Osteocyte (in vitro differentiated cells): ENCODE measurements at places on chromosomes 4 and X. TPM values are rescaled to one million over a fixed set of nuclear protein-coding genes. Genes with fewer than 3 reads are reported as not detected.
A peak's percentile ranks its signal among the peaks of the same experiment; 100 is the strongest.

DNA sequence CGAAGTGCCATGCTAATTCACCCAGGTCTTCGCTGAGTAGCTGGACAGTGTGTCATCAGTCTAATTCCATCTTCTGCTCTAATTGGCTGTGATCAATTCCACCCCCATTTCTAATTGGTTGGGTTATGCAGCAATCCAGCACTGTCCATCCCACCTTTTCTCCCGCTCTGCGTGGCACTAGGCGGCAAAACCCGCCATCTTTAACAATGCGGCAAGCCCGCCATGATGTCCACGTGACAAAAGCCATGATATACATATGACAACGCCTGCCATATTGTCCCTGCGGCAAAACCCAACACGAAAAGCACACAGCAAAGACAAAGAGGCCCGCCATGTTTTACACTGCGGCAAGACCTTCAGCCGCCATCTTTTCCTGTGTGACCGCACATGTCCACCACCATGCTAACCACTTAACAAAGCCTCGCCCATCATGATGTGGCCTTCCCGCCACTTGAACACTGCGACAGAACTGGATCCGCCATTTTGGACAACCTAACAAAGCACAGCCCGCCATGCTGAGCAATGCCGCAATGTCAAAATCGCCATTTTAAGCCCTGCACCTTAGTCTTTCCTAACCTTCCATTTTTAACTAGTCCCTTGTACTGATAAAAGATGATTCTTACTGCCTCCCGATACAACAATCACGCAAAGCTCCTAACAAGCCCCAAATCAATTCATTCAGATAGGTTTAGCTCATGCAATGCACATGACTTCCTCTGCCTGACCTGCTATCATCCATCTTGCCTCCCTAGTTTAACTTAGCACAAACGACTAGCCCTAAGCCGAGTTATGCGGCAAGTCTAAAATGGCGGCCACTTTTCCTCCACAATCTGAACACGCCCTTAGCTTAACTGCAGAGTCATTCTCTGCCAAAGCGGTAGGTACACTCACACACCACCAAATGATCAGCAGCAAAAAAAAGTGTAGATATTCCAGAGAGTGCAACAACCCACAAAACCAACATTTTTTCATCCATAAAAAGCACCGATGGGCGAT lies 288.3 kb downstream of the CHIC1 start:
- H3K4me3 ChIP-seq = no peak overlapping the region
- DNase-seq = no peak
- H3K36me3 ChIP-seq = no peaks in the 10 kb centered on the region
- no peaks in the 10 kb centered on the region for H3K4me1 ChIP-seq
- no peak overlapping the region for H3K27ac ChIP-seq

GRCh38 chrX:7225338-7225737 lies 77.4 kb upstream of the PUDP start:
- H3K4me1 ChIP-seq = no peaks in the 10 kb centered on the region
- no peaks in the 10 kb centered on the region for H3K27me3 ChIP-seq
- no peak overlapping the region for H3K4me3 ChIP-seq
- H3K36me3 ChIP-seq = peaks cover 2% of the 10 kb centered on the region
- H3K27ac ChIP-seq = no peak overlapping the region

DNA sequence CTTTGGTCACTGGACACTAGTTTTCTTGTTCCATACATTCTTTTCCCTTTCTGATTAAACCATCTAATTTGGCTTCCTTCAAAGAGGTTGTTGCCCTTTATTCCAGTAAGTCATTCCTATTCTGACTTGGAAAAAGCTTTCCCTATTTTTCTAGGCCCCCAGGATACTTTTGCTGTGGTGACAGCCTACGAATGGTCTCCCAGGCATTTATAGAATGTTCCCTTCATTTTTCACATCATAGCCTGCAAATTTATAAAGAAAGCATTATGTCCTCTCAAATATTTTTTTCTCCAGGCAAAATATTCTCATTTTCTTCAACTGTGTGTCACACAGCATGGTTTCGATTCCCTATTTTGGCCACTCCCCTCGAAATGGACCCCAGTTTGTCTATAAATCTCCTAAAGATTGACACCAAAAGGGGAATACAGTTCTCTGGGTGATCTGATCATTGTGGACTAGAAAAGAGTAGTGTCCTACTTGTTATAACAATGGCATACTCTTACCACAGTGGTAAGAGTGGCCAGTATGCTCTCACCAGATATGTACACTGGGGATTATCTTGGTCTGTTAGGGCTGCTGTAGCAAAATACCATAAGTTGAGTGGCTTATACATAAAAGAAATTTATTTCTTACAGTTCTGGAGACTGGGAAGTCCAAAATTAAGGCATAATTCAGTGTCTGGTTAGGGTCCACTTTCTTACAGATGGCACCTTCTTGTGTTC lies 41.5 kb upstream of the BMP2K start:
- no peaks in the 10 kb centered on the region for H3K27me3 ChIP-seq
- peak overlapping the region; percentile 67 for H3K27ac ChIP-seq
- no peaks in the 10 kb centered on the region for H3K36me3 ChIP-seq
- H3K4me1 ChIP-seq = peaks cover 14% of the 10 kb centered on the region

DNA sequence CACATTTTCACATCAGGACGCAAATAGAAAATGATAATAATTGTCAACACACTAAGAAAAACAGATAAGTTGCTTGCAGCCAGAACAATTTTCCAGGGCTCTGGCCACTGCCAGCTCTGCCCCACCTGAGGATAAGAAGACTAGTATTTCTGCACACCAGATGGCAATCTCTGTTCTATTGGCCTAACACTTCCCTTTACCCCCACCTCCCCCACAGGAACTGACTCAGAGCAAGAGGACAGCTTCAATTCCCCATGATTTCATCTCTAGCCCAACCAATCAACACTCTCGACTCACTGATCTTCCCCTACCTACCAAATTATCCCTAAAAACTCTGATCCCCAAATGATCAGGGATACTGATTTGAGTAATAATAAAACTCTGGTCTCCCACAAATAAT lies 164.0 kb downstream of the SMARCA1 start:
- no peak for DNase-seq
- H3K27me3 ChIP-seq = no peaks in the 10 kb centered on the region
- no peak overlapping the region for H3K4me3 ChIP-seq
- H3K27ac ChIP-seq = no peak overlapping the region
- peaks cover 3% of the 10 kb centered on the region for H3K36me3 ChIP-seq
- no peaks in the 10 kb centered on the region for H3K4me1 ChIP-seq

DNA sequence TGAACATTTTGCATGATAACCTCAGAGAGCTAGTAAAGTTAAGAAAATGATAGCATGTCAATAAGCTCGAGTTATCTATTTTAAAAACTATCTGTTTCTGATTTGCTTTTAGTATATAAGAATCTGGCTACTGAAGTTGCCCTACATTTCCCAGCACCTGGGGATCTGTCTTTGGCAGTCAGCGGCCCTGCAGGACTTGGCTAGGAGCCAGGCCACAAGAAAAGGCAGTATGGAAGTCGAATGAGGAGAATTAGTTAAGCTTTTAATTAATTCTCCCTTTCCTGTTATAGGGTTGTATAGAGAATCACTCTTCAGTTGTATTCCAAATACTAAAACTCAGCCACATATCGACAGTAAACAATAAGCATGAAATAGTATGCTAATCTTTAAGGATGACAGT lies 22.7 kb downstream of the POU4F2 start:
- H3K4me1 ChIP-seq = no peaks in the 10 kb centered on the region
- DNase-seq = no peak
- H3K27ac ChIP-seq = no peak overlapping the region
- no peak overlapping the region for H3K4me3 ChIP-seq
- no peaks in the 10 kb centered on the region for H3K36me3 ChIP-seq

- H3K36me3 ChIP-seq = no peaks in the 10 kb centered on the region
- H3K27me3 ChIP-seq = no peaks in the 10 kb centered on the region
- DNase-seq = no peak
Measured at GRCh38 chr4:33025236-33025635, 2305.1 kb downstream of the PCDH7 start.

GRCh38 chrX:12197030-12197429 lies 58.8 kb downstream of the FRMPD4 start:
- no peak overlapping the region for H3K27ac ChIP-seq
- DNase-seq = no peak
- no peaks in the 10 kb centered on the region for H3K27me3 ChIP-seq
- no peak overlapping the region for H3K4me3 ChIP-seq
- no peaks in the 10 kb centered on the region for H3K36me3 ChIP-seq

GRCh38 chrX:10537308-10537707 lies 83.1 kb downstream of the MID1 start:
- no peak overlapping the region for H3K4me3 ChIP-seq
- no peak for DNase-seq
- H3K27ac ChIP-seq = no peak overlapping the region
- H3K27me3 ChIP-seq = no peaks in the 10 kb centered on the region
- H3K36me3 ChIP-seq = peaks cover 2% of the 10 kb centered on the region

DNA sequence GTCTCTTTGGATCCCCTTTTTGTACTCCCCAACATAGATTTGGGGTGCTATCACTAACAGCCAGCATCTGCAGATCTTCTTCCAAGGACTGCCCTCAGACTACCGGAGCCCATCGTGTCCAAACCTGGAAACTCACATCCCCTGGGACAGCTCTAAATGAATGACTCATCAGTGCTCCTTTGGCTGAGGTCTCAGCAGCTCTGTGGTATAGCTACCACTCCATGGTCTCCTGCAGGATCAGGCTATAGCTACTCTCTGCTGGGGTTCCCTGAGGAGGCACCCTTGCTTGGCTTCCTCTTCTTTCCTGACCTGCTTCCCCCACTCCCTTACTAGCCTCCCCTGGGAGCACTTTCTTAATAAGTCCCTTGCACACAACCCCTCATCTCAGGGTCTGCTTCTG lies 97.5 kb upstream of the PRPS2 start:
- no peak for DNase-seq
- no peaks in the 10 kb centered on the region for H3K4me1 ChIP-seq
- no peak overlapping the region for H3K27ac ChIP-seq
- no peak overlapping the region for H3K4me3 ChIP-seq
- H3K36me3 ChIP-seq = no peaks in the 10 kb centered on the region

DNA sequence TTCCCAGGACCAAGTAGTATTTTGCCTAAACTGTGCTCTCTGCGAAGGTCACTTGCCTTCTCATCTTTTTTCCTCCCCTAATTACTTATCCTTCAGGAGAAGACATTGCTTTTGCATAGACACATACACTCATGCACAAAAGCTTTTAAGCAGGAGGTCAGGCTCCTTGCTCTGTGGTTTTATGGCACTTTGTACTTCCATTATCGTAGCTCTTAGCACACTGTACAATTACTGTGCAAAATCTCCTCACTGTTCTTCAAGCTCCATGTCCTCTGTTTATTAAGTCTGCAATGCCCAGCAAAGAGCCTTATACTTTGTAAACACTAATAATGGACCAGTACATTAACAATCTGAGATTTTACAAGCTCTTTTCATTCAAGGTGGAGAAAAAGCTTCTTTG lies 188.4 kb upstream of the GNPDA2 start:
- no peak for DNase-seq
- no peaks in the 10 kb centered on the region for H3K36me3 ChIP-seq
- no peaks in the 10 kb centered on the region for H3K4me1 ChIP-seq

DNA sequence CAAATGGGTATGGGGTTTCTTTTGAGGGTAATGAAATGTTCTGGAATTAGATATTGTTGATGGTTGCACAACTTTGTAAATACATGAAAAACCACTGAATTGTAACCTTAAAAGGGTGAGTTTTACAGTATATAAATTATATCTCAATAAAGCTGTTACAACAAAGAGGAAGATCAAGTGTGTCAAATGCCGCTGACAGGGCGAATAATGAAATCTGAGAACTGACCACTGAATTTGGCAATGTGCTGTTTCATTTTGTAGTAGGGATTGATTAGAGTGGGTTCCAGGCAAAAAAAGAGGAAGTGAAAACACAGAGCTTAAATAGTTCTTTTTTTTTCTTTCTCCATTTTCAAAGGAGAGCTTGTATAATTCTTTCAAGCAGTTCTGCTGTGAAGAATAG lies 161.1 kb upstream of the NAP1L5 start:
- DNase-seq = no peak
- H3K4me1 ChIP-seq = peaks cover 5% of the 10 kb centered on the region
- no peaks in the 10 kb centered on the region for H3K36me3 ChIP-seq
- H3K27me3 ChIP-seq = no peaks in the 10 kb centered on the region
- no peak overlapping the region for H3K4me3 ChIP-seq

DNA sequence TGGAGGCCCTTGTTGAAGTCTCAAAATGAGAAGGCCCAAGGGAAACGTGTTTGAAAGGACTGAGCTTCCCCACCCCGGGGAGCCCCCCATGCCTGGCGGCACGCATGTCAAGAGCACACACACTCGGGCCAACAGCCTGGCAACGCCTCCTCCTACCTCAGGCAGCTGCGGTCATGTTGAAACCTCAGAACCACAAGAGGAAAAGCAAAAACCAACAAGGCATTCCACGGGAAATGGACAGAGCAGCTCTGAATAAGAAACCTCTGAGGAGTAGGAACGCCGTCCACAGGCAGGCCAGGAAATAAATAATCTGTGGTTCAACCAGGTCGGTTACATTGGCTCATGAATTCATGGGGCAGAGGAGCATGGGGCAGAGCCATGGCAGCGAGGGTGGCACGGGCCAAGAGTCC lies 95.7 kb upstream of the AFAP1 start:
- H3K4me1 ChIP-seq = peaks cover 10% of the 10 kb centered on the region
- H3K4me3 ChIP-seq = no peak overlapping the region
- peak overlapping the region; percentile 28 for H3K27ac ChIP-seq
- peaks cover 34% of the 10 kb centered on the region for H3K27me3 ChIP-seq
- DNase-seq = no peak

- DNase-seq = no peak
- no peak overlapping the region for H3K4me3 ChIP-seq
- peaks cover 29% of the 10 kb centered on the region for H3K27me3 ChIP-seq
- no peak overlapping the region for H3K27ac ChIP-seq
- H3K36me3 ChIP-seq = no peaks in the 10 kb centered on the region
Measured at GRCh38 chr4:99430106-99430505, 5.0 kb downstream of the ADH7 start.

DNA sequence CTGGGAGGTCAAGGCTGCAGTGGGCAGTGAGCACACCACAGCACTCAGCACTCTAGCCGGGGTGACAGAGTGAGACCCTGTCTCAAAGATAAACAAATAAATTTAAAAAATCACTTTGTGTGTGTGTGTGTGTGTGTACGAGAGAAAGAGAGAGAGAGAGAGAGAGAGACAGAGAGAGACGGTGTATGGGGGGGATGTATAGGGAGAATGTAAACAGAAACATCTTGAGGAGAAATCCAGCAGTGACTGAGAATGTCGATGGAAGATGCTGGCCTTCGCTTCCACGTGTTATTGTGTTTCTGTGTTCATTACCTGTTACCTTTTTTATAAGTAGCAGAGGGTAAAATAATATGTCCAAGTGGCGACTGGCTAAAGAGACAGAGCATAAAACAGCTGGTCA lies 23.6 kb upstream of the RBPJ start:
- peaks cover 39% of the 10 kb centered on the region for H3K4me1 ChIP-seq
- no peaks in the 10 kb centered on the region for H3K27me3 ChIP-seq
- H3K36me3 ChIP-seq = no peaks in the 10 kb centered on the region
- H3K4me3 ChIP-seq = no peak overlapping the region

GRCh38 chr4:164056426-164057142 lies 562.1 kb downstream of the TMA16 start:
- DNase-seq = no peak
- peaks cover 5% of the 10 kb centered on the region for H3K4me1 ChIP-seq
- no peaks in the 10 kb centered on the region for H3K36me3 ChIP-seq
- no peaks in the 10 kb centered on the region for H3K27me3 ChIP-seq
- no peak overlapping the region for H3K4me3 ChIP-seq

CDX4 gene
- not detected in 2 replicates for total RNA-seq

PAGE2B gene
- total RNA-seq = not detected in 2 replicates

HUWE1 gene
- 177 and 192 TPM in 2 replicates for total RNA-seq
